ENCODE measurements at places on chromosomes 12 and 14.

DNA sequence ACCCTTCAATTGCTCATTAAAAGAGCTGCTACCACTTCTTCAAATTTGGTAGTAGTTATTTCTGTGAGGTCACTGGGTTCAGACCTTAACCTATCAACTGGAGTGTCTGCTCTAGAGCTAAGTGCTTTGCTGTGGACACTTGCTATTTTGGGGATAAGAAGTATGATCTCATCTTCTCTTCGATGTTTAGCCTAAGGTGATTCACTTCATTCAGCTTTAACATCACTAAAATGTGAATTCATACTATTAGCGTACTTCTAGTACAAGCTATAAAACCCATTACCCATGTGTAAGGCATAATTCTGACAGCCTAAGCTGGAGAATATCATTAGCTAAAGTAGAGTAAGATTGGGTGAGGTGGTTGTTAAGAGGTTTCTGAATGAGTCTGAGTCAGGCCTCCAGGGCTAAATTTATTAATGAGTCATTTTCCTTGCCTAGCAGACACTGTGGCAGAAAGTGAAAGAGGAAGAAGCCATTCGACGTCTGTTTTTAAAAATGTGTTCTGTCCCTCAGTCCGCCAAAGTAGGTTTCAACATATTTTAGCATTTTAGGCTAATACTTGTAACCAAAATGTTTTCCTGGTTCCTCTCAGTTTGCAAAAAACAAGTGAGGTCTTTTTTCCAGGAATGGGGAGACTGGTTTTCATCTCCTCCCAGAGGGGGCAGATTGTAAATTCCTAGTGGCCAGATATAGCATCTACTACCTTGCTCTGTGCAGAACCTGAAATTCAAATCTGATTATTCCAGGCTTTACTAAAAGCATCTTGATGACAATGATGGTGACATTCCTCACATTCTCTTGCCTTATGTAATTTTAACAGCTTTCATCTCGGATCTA, 103.6 kb downstream of the SSPN start:
- peak; percentile 87 for DNase-seq

DNA sequence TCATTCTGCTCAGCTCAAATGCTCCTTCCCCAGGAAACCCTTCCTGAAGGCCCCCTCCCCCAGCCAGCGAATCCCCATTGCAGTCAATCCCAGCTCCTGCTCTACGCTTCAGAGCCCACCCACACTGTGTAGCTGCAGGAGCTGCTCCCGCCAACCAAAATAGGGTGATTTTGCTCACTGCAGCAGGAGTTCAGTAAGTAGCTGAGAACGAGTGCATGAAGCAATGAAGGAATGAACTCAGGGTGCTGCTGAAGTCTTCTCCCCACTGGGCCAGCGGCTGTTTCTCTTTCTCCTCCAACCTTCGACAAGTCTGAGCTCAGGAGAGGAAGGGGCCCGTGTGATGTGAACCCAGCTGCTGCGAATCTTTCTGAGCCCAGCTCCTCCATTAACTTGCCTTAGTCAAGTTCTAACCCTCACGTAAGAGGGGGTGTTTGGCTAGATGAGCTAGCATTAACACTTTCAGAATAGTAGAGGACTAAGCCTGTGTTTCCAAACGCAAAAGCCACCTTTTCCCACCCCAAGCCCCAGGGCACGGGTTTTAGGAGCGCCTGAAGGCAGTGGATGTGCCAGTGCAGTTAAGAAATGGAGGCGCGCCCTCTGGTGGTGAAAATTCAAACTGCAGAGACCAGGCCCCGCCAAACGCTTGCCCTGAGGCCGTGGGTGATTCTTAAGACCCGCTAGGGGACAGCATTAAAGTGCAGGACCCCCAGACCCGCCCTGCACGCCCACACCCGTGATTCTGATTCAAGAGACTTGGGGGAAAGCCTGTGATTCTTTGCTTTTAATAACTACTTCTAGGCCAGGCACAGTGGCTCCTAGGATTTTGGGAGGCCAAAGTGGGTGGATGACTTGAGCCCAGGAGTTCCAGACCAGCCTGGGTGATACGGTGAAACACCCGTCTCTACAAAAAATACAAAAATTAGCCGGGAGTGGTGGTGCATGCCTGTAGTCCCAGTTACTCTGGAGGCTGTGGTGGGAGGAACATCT, 11.9 kb upstream of the SERPINA4 start:
- peak; percentile 38 for DNase-seq

GRCh38 chr12:48023386-48023785, 19.1 kb upstream of the COL2A1 start:
- no peak for DNase-seq

DNA sequence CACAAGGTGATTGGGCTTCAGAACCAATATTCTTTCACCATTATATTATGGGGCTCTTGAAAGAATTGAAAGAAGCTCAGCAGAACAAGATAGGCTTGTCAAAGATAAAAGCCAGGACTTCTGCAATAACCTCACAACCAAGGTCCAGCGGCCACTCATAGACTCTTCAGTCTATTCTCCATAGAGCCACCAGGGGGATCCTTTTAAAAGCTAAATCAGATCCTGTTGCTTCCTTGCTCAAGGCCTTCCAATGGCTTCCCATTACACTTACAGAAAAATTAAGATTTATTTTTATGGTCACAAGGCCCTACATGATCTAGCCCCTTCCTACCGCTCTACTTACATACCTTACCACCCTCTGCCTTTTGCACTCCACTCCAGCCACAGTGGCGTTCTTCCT, 169.6 kb downstream of the C12orf42 start:
- DNase-seq = no peak

GRCh38 chr14:22276913-22277816, 311.9 kb downstream of the DAD1 start:
- peak; percentile 28 for DNase-seq

GRCh38 chr12:6828781-6829535, 751 bp downstream of the P3H3 start:
- peak; percentile 57 for DNase-seq

GRCh38 chr14:101992708-101993107, 28.3 kb downstream of the DYNC1H1 start:
- DNase-seq = no peak

- peak; percentile 42 for DNase-seq
Measured at GRCh38 chr12:59828521-59828920, 232.7 kb downstream of the SLC16A7 start.

DNA sequence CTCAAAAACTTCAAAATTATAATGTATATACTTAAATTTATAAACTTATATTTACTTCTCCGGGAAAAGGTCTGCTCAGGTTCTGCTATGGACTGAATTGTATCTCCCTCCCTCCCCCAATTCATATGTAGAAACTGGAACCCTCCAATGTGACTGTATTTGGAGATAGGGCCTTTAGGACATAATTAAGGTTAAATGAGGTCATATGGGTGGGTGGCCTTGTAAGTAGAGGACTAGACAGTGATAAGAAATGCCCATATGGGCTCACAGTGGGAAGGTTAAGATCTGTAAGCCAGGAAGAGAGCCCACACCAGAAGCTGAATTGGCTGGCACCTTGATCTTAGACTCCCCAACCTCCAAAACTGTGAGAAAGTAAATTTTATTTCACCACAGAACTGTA, 84.5 kb downstream of the TAOK3 start:
- no peak for DNase-seq

DNA sequence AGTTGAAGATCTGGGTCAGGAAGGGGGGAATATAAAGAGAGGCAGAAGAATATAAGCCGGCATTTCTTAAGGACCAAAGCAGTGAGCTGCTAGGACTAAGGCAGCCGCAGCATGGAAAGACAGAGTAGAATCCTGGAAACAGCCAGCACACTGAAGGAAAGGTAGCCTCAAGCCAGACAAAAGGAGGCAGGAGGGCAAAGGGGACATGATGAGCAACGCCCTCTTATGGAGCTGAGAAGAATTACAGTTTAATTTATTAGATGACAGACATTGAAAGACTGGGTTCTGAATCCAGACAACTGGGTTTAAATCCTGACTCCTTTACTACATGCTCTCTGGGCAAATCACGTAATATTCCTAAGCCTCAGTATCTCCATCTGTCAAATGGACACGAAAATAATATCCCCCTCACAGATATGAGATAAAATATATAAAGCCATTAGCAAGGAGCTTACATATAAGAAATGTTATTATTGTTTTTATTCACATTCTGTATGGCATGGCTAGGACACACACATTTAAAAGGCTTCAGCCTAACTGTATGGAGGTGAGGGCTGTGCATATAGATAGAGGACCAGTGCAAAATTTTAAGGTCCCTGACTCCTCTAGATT, 8.1 kb upstream of the PCED1B start:
- no peak for DNase-seq

DNA sequence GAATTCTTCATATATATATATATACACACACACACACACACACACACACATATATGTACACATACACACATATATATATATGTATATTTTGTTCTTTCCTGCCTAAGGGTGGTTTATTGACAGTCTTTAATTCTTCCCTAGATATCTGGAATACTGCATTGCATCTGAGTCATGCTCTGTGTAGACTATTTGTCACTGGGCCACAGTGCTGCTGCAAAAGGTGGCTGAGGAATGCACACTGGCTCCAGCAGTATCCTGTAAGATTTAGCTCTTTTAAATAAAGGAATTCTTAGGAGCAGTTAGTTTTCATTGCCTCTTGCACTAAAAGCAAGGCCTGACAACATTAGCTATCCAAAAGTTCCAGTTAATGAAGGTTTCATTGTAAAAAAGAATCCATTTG, 200.9 kb downstream of the APAF1 start:
- DNase-seq = peak; percentile 7

DNA sequence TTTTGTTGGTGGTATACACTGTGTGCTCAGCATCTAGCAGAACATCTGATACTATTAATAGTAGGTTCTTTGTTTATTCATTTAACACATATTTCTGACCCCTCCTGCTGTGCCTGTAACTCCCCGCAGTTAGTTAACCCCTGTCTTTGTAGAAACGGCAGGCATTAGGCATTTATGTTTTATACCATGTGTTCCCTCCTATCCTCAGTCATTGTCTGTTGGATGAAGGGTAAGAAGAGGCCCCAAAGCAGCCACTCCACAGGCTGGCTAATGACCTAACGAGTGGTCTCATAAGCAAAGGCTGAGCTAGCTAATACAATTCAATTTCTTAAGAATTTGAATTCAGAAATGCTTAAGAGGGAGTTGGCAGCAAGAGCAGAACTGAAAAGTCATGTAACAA, 170.8 kb downstream of the TMX1 start:
- peak; percentile 35 for DNase-seq

DNA sequence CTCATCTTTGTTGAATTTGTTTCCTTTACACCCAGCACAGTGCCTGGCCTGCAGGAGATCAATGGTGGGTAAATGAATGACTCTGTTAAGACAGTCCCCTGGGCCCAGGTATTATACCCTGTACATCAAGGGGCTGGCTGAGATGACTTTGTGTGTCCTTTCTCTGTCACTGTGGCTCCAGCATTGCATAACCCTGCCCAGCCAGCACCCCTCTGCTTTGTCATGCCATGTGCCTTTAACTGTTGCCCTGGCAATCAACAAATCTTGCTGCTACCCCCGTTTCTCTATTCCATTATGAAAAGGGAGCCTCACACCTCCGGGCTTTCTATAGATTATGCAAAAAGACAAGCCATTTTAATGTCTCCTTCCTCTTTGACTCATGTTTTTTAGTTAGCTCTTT, 7.6 kb upstream of the FLVCR2 start:
- no peak for DNase-seq

DNA sequence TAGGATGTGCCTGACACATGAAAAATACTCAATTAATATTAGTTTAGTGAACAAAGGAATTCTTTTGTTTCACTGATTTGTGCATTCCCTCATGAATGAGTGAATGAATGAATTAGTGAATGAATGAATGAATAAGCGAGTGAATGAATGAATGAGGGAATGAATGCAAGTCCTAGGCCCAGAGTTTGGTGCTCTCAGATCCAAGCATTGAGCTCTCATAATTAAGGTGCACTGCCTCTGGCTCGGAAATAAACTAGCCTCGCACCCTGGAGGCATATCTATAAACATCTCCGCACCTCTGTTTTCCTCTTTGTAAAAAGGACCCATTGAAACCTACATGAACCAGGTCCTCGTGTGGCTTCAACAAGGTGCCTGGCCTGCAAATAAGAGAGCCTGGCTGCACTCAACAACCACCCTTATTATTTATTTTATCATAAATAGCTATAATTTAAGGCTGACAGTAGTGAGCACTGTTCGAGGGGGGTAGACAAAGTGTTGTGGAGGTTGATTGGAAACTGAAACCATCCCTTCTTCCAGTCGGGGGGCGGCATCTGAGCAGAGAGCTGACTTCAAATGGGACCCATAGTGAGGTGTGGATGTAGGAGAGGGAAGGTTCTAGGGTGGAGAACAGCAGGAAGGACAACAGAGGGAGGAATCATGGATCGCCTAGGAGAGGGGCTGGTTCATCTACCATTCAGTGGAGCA, 316.8 kb downstream of the BCL11B start:
- no peak for DNase-seq

DNA sequence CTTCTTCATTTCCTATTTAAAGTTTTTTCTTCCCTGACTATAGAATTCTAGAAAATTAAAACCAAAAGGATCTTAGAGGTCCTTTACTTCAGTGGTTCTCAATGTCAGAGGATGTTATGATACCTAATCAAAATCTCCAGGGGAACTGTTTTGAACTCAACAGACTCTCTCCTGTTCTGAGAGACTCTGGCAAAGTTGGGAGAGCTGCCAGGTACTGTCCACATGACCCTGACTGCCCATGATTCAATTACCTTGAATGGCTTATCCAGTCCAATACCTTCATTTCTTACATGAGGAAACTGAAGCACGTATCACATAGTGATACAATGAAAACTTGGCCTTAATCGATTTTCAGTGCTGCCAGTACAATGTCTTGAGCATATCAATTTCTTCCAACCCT, 16.6 kb downstream of the ALKBH1 start:
- no peak for DNase-seq

DNA sequence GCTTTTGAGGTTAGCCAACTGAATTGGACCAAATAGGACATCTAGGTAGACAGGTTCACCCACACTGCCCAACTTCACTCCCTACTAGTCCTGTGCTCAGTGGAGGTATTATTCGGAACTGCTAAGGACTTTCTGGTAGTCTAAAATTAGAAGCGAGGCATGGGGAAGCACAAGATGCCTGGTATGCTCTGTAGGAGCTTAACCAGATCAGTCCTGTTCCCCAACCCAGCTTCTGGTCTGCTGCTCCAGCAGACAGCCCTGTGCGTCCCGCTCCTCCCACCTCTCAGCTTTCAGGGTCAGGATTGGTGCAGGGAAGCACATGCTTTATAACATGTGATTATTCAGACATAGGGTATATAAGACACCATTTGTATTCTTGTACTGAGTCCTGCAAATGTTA, 31.2 kb downstream of the PRB3 start:
- DNase-seq = no peak

DNA sequence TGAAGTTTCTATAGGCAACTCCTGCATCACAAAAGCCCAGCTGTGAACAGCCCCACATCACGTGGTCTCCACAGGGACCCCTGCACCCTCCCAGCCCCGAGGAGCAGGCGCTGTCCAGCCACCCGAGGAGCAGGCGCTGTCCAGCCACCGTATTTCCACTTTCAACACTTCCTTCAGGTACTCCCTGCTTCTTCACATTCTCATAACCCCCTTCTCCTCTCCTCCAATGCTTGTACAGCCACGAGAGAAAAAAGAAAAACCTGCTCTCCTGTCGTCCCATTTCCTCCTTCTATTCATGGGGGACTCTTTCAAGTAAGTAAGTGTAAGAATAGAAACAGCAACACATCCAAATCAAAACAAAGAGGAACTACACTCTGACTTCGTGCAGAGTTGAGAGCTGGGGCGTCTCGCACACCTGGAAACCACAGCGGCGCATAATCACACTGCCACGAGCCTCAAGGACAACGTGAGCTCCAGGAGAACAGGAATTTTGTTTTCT, 11.9 kb downstream of the CDC42BPB start:
- no peak for DNase-seq

- DNase-seq = no peak
Measured at GRCh38 chr14:74261288-74261687, 22.0 kb downstream of the VSX2 start.

Measured in fibroblast of upper back skin (primary cell).